ENCODE measurements at places on chromosomes 2 and 18.

DNA sequence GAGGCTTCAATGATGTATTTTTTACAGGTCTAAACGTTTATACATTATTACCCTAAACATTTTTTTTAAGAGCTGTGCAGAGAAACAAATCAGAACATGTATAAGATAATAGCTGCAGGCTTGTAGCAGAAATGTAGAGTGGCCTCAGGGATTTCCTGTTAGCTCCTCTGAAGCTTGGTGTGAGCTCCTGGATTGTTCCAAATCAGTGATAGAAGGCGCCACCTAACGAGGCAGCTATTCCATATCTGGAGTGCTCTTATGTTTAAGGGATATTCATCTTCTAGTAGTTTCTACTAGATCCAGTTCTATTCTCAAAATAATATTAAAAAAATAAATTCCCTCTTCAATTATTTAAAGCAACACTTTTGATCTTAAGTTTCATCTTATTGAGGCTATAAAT, 93.1 kb downstream of the LRP1B start:
- DNase-seq = peak; percentile 23

DNA sequence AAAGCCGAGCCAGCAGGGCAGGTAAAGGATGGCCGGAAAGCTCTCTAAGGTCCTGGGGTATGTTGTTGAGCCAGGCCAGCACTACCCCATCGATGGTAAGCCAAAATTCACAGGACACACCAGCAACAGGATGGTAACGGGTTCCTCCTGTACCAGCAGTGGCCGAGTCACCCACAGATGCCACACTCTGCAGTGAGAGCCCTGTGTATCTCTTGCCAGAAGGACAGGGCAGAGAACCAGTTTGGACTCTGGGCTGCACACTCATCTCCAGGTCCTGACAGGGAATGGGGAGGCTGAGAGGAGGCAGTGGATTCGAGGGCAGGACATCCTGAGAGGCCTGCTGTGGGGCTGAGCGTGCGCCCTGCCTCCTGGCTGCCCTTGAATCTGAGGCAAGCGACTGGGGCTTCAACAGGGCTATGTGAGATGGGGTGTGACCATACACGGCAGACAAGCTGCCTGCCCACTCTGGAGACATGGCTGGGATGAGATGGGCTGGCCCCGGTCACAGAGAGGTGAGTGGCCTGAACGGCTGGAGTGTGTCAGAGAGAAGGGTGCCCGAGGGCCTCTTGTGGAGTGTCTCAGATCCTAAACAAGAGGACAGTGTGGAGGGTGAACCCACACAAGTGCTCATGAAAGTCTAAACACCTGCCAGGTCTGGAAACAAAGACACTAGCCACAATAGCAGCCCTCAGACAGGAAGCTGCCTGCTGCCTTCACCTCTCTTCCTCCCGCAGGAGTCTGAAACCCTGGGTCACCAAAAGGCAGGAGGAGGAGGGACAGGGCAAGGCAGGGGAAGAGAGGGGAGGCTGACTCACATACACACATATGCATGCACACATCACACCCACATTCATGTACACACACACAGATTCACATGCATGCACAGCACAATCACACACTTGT, 182.3 kb downstream of the LOXHD1 start:
- no peak for DNase-seq

DNA sequence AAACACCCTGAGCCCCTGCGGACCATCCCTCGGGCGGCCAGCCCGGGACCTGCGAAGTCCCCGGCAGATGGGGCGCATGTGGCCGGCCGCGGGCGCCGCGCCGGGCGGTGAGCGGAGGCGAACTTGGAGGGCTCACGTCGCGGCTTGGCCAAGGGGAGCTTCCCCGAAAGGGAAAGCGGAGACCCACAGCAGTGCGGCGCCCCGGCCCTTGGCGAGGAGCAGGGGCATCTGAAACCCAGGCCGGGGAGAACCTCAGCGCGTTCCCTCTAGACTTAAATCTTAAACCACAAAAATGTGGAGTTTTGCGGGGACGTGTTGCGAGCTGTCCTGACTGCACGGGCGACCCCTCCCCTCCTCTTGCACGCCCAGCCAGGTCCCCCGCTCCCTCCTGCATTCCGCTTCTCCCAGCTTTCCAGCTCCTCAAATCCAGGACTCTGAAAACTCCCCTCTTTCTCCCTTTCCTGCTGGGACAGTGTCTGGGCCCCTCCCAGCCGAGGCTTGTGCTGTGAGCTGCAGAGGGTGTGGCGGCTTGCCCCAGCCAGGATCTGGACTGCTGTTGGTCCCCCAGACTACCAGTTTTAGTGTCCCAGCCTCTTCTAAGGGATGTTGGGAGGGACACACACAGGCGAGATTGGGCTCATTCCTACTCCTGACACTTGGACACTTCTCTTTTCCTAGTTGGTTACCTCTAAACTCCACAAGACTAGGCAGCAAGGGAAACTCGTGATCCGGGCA, 1.3 kb downstream of the FMNL2 start:
- DNase-seq = peak; percentile 44

DNA sequence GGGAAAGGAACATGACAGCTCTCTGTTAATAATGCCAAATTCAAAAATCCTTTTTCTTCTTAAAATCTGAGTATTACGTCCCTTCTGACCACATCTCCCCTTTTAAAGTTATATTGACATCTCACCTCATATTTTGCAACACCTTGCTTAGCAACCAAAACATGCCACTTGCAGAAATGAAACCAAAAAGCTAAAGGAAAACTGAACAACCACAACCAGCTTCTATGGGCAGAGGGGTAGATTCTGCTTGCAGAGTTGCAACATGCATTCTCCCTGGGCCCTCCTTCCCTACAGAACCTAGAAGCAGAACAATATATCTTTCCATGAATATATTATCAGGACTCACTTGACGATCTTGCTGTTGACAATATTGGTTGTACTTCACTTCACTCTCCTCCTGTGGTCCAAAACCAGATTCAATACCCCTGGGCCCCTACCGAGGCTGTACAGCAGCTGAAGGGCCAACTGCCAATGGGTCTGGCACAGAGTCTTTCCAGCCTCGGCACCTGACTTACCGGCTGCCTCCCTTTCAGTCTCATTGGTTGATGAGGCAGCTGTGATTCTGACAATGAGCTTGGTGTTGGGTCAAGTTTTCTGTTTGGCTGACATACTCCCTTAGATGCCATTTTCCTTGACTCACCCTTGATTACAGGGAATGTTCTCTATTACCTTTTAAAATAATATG, 616.6 kb downstream of the ZEB2 start:
- DNase-seq = no peak

- DNase-seq = no peak
These were observed 82.3 kb downstream of the VAPA start for GRCh38 chr18:9996094-9996493.
